Upper lobe of right lung (tissue), 1 donor: ENCODE measurements at places on chromosomes 5 and 9.

- no peak for DNase-seq
These were observed 405.1 kb upstream of the ADAMTSL1 start for GRCh38 chr9:18068900-18069299.

- DNase-seq = no peak
These were observed 227.3 kb upstream of the DAPK1 start for GRCh38 chr9:87270221-87270847.

DNA sequence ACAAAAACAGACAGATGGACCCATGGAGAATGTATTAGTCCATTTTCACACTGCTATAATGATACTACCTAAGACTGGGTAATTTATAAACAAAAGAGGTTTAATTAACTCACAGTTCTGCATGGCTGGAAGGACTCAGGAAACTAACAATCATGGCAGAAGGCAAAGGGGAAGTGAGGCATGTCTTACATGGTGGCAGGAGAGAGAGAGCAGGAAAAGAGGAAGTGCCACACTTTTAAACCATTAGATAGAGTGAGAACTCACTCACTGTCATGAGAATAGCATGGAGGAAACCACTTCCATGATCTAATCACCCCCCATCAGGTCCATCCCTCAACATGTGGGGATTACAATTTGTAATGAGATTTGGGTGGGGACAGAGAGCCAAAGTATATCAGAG is 808.9 kb downstream of the CDH12 start:
- DNase-seq = no peak

GRCh38 chr9:16387382-16387781 is 483.1 kb downstream of the BNC2 start:
- no peak for DNase-seq

- DNase-seq = no peak
These were observed 26.2 kb downstream of the HMGXB3 start for GRCh38 chr5:150026682-150027172.

GRCh38 chr9:15310107-15310850 is 3.3 kb upstream of the TTC39B start:
- no peak for DNase-seq

GRCh38 chr5:37214550-37214949 is 34.6 kb downstream of the CPLANE1 start:
- no peak for DNase-seq

GRCh38 chr5:126808521-126808988 is 31.6 kb downstream of the LMNB1 start:
- DNase-seq = no peak

DNA sequence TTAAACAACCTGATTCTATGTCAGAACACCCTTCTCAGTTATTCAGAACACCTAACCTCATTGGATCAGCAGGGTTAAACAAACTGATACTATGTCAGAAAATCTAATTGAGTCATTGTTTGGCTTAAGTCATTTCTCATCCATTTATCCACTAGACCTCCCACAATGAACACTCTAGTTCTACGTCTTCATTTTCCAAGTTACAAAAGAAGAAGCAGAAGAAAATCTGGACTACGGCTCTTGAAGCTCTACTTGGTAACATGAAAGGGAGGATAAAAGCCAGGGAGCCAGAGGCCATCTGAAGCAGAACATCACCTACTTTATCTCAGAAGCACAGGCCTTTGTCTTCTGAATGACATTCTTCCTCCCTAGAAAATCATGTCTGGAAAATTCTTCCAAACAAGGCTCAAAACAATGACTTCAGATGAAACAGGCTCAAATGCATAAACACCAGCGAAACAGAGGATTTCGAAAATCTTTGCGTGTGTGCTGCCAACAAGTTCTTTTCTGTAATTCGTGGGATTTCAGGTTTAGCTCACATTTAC is 35.4 kb upstream of the TGFBI start:
- DNase-seq = no peak

DNA sequence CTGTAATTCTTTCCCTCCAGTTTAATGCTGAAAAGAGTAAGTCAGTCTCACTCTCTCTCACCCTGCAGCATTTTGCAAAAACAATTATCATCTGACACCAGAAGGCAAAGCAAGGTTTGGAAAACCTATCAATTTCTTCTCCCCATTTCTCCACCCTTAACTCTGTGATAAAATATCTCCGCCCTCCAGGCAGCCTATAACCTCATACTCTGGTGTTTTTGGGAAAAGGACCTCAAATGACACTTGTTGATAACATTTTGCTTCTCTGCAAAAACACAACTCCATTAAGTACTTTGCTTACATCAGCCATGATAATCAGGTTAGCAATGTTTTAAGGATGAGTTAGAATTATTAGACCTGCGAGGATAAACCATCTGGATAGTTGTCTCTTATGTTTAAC is 2.3 kb downstream of the ANKH start:
- DNase-seq = no peak

DNA sequence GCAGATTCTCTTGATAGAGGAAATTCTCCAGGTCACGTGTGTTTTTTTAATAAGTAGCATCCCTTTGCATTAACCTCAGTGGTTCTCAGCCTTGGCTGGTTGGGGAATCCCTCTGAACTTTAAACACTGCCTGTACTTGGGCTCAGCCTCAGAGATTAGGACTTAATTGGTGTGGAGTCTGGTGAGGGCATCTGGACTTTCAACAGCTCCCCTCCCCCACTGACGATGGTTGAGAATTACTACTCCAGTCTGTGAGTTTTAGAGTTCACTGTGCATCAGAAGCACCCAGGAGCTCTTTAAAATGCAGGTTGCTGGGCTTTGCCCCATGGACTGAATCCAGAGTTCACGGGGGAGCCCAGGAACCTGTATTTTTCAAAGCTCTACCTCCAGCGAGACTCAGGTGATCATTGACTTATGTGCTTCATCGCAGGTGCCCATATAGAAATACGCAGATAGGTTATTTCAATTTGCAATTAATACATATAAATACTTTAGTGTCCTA is 71.4 kb downstream of the DAPK1 start:
- DNase-seq = no peak

GRCh38 chr5:150404941-150405816 is 7.5 kb downstream of the CD74 start:
- DNase-seq = no peak

DNA sequence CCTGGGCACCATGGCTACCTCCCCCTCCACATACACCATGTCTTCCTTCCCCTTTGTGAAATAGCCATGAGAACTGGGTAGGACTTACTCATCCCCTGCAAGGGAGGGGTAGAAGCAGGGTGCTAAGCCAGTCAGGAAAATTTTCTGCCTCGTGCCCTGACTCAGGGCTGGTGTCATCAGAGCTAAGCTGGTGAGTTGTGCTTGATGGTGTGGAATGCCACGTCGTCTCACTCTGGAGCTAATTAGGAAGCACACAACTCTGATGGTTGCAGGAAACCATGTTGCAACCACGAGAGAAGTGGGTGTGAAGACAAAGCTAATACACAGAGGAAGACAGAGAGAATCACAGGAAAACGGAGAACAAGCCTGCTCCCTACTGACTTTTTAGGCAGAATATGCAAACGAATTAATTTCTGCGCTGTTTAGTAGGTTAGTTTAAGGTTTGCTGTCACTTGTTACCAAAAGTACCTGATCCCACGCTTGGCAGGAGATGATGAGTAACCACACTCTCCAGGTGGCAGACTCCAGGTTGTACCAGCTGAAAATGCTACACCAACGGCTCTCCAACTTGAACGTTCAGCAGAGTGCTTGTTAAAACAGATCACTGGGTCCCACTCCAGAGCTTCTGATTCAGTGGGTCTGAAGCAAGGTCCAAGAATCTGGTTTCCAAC is 54.5 kb downstream of the STK10 start:
- peak; percentile 73 for DNase-seq

- peak; percentile 89 for DNase-seq
These were observed 66.0 kb upstream of the KLF9 start for GRCh38 chr9:70480405-70480980.

DNA sequence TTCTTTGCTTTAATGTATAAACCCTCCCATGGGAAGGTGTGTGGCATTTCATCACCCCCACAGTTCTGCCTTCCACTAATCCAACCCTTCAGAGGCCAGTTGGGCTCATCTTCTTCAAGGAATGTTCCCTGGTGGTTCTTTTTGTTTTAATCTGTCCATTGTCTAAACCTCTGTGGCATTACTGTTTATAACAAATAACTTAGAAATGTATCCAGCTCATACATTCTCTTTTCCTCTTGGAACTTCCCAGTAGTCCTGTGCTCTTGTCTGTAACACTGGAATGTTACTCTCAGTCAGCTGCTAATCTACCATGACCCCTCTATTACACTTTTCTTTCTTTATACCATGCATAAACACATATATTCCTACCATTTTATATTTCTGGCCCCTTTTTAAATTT is 213.5 kb upstream of the TARS1 start:
- no peak for DNase-seq

DNA sequence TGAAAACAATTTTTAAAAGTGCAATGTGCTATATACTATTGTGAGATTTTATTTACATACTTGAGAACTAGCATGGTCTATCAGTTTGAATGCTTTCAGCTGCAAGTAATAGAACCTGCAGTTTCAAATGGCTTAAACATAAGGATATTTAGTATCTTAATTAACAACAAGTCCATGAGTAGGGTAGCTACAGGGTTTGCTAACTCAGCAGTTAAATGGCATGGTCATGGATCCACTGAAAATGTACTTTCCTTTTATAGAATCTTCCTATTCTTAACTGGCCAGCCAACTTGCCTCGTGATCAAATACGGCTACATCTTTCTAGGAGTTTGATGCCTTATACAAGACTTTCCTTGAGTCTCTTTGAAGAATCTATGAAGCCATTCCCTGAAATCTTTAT is 452.8 kb upstream of the SEMA6A start:
- no peak for DNase-seq

DNA sequence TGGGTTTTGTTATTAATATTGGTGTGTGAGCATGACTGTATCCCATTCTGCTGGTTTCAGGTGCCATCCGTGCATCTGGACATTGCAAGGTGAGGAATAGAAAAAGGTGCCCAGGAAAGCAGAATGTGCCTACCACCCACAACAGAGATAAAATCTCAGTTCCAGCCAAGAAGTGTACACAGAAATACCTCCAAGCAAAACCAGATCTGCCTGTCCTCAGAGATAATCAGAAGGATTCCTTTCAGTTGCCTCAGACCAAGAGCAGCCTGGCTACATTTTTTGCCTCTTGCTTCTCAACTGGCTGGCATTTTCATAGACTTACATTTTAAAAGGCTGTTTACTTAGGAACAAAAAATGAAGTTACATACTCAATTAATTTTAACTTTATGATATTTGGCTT is 12.1 kb upstream of the ABLIM3 start:
- no peak for DNase-seq

DNA sequence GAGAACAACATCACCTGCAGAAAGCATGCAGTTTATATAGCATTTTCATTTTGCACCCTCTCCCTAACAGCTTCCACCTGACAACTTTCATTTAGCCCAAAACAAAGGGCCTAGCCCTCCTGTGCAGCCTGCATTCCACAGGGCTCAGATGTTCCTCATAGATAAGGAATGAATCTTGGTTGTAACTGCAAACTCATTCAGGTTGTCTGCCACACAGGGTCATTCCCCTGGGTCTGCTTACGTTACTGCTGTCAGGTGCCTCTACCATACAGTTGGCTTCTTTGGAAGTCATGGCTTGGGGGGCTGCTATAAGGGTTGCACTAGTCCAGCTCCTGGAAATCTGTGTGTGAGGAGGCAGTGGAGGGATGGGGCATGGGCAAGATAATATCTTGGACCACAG is 2.7 kb upstream of the DCP2 start:
- DNase-seq = no peak

GRCh38 chr9:112664531-112664930 is 53.4 kb downstream of the INIP start:
- no peak for DNase-seq

- DNase-seq = no peak
These were observed 127.4 kb upstream of the ADRA1B start for GRCh38 chr5:159788835-159789331.

- no peak for DNase-seq
These were observed 148.3 kb downstream of the GAPVD1 start for GRCh38 chr9:125409637-125410521.

DNA sequence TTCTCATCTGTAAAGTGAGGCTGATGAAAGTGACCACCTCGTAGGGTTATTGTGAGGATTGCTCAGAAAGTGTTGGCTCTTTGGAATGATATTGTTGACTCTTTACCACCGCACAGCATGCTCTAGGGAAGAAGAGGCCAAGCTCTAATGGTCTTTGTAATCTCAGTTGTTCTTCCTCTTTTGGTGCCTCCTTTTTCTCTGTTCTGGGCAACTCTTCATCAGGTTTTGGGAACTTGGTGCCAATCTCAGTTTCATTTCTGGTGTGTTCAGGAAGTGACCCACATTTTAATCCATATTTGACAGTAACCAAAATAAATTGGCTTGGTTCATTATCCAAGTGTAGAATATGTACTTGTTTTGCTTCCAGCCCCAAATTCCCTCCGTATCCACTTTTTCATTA is 25.1 kb downstream of the ARHGAP26 start:
- DNase-seq = no peak

DNA sequence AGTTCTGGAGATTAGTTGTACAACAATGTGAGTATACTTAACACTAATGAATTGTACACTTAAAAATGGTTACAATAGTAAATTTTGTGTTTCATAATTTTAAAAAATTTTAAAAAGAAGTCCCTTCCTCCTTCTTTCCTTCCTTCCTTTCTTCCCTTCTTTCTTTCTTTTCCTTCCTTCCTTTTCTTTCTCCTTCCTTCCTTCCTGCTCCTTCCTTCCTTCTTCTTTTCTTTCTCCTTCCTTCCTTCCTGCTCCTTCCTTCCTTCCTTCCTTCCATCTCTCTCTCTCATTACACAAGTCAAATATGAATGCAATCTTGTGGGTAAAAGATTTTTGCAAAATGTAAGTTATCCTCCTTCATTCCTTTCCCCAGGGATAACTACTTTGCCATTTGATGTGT is 97.1 kb upstream of the TBCA start:
- no peak for DNase-seq

DNA sequence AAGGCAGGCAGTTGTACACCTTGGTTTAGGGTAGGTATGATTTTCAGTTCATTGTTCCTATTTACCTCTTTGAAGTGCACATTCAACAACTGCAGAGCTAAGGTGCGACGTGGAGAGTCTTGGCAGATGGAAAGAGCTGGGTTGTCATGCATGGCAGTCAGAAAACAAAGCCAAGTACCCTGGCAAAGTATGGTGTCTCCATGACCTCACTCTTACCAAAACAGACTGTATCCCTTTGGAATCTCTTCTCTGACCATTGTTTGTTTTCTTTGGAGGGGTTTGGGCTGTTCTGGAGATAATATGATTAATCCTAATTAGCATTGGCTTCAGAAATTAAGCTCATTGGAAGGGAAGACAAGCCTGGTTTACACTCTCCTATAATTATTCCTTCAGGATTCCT is 665.7 kb downstream of the DNAH5 start:
- no peak for DNase-seq

- DNase-seq = no peak
These were observed 40.1 kb downstream of the DCAF10 start for GRCh38 chr9:37840560-37841194.

GRCh38 chr9:133862585-133863256 is 124.6 kb upstream of the SARDH start:
- no peak for DNase-seq

DNA sequence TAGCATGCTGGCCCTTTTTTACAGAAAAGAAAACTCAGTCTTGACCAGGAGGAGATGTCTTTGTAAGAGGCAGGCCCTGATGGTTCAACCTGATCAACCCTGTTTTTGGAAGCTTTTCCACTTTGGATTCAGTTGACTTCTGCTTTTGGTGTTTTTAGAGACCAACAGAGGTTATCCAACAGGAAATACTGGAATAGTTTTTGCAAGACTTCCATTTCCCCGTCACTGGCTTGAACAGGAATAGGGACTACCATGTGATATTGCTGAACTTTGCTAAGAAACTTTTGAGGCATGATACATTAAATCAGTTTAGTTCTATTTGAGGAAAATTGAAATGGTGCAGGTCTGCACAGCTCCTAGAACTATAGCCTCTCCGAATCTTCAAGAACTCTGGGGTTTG is 17.1 kb upstream of the DAB2 start:
- no peak for DNase-seq
